ENCODE measurements at places on chromosomes 3 and 15.

DNA sequence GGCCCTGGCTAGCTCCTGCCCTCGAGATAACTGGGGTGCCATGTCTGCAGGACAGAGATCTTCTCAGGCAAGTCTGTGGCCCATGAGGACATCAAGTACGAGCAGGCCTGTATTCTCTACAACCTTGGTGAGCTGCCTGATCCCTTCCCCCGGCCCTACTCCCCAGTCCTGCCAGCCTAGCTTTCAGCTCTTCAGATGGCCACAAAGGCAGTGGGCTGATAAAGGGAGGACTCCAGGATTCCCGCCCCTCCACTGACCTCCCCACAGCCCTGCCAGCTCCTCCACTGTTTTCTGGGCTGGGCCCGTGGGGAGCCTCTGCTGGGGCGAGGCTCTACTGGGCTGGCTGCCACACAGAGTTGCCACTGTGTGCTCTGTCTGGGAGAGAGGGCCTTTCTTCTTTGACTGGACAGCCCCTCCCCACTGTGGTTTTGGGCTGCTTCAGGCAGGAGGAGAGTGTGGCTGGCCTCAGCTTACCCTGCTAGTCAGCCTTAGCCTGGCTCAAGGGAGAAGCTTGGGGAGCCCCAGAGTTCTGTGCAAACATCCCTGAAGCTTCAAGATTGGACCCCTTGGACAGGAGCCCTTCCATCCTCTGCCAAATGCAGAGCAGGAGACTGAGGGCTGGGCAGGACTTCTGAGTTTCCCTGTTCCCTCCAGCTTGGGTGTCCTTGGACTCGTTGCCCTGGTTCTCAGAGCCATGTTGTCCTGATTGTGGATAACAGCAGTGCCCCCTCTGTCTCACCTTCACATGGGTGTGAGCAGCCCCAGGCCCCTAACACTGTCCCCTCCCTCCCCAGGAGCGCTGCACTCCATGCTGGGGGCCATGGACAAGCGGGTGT, 24.4 kb downstream of the PTPN23 start:
- peak; percentile 72 for DNase-seq

GRCh38 chr3:177378168-177378567, 180.9 kb upstream of the TBL1XR1 start:
- no peak for DNase-seq

DNA sequence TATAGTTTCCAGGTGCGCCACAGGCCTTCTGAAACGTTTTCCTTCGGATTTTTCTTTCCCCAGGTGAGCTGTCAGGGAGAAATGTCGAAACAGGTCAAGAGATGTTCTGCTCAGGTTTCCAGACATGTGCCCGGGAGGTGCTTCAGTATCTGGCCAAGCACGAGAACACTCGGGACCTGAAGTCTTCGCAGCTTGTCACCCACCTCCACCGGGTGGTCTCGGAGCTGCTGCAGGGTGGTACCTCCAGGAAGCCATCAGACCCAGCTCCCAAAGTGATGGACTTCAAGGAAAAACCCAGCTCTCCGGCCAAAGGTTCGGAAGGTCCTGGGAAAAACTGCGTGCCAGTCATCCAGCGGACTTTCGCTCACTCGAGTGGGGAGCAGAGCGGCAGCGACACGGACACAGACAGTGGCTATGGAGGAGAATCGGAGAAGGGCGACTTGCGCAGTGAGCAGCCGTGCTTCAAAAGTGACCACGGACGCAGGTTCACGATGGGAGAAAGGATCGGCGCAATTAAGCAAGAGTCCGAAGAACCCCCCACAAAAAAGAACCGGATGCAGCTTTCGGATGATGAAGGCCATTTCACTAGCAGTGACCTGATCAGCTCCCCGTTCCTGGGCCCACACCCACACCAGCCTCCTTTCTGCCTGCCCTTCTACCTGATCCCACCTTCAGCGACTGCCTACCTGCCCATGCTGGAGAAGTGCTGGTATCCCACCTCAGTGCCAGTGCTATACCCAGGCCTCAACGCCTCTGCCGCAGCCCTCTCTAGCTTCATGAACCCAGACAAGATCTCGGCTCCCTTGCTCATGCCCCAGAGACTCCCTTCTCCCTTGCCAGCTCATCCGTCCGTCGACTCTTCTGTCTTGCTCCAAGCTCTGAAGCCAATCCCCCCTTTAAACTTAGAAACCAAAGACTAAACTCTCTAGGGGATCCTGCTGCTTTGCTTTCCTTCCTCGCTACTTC, 3.8 kb downstream of the BHLHE40 start:
- DNase-seq: no peak

GRCh38 chr15:32652178-32652577, 10.7 kb downstream of the SCG5 start:
- DNase-seq: no peak
